ENCODE measurements at places on chromosomes 11 and 22.

DNA sequence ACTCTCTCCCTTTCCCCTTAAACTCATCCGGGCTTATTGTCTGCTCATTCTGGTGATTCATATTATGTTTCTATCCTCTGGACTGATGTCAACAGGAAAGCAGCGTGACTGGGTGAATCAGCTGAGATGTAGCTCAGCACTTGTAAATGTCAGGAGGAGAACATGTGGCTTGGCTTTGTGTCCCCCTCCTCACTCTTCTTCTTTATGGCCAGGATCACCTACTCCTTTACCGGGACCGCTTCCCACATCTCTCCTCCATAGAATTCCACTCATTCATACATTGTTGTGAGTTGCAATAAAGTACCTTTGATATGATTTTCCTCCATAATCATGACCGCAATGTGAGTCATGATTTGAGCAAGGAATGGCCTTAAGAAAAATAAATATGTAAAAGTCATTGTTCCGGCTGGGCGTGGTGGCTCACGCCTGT lies 15.8 kb upstream of the SYN3 start:
- DNase-seq = peak; percentile 4

- no peak for DNase-seq
Measured at GRCh38 chr11:6943131-6943530, 16.9 kb downstream of the ZNF215 start.

DNA sequence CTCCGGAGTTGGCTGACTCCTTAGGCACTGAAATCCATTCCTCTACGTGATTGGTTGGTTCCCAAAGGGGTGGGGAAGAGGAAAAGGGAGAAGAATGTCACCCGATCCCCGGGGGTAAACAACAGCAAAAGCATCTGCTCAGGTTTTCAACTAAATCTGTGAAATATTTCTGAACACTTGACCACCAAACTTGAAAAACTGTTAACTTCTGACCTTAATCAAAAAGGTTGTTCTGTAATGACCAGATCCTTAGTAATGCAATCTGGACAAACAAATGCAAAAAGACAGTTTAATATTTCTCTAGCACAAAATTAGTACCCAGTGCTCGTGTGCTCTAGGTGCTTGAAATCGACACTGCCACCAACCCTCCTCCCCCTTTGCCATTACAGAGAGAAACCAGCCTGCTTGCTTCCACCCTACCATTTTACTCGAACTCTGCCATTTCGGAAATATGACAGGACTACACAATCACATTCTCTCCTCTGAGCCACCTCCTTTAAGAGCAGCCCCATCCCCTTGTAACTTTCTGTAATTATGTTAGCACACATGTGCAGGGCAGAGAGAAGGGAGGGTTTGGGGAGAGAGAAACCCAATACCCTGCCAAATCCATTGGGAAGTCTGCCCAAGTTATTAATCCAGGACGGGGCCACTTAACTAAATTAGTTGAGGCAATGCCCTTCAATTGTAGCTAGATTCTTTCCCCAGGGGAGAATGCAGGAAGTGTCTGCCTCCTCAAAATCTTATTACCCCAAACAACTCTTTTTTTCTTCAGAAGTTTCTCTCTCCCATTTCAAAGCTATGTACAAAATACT lies 113.8 kb downstream of the RBFOX2 start:
- DNase-seq = peak; percentile 91

GRCh38 chr11:110207123-110207522 lies 89.3 kb downstream of the RDX start:
- DNase-seq = no peak

DNA sequence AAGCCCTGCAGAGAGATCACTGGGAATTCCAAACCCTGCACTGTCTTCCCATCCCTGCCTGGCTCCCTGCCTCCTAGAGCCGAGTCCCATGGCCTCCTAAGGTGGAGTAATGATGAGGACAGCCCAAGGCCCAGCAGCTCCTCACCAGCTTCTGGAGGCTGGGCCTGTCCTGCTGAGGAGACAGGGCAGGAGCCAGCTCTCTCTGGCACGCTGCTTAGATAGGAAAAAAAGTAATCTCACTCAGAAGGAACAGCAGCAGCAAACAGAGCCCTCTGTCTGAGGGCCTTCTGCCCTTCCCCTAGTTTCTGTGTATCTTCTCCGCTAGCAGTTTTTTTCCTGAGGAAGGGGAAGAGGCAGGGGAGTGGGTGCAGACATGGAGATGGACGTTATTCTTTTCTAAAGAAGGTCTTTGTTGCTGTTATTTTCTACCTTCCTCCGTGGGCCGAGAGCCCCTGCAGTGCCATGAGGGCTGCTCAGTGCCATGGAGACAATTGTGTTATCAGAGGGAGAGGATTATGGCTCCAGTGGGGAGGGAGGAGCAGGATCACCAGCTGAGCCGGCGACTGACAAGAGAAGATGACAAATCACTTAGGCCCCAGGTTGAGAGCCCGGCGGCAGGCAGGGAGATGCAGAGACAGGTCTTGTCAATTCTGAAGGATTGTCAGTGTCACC lies 315.3 kb downstream of the BUD13 start:
- no peak for DNase-seq

GRCh38 chr11:68159665-68160064 lies 38.5 kb upstream of the CHKA start:
- no peak for DNase-seq

DNA sequence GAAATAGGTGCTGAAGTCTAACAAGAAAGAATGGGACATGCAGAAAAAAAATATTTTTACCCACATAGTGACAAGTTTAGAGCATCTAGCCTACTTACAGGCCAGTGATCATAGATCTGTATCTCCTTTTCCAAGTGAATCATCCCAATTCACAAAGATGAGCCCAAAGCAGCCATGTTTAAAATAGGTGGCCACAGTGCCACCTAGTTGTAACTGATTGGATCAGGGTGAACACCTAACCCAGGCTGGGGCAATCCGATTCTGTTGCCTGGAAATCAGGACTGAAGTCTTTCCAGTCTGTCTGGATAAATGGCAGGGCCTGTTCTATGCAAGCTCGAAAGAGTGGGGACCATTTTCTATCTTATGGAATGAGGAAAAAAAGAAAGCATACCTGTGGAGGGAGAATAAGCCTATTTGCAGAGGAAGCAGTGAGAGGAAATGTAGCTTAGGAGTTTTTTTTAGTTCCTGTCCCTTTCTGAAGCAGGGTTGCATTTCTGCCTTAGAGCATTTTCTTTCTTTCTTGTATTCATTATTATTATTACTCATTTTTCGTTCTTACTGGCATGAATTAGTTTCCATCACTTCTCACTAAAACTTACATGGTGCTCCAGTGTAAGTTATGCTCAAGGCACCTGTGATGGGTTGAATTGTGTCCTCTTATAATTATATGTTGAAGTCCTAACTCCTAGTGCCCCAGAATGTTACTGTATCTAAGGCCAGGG lies 113.2 kb upstream of the RAG2 start:
- DNase-seq = no peak

DNA sequence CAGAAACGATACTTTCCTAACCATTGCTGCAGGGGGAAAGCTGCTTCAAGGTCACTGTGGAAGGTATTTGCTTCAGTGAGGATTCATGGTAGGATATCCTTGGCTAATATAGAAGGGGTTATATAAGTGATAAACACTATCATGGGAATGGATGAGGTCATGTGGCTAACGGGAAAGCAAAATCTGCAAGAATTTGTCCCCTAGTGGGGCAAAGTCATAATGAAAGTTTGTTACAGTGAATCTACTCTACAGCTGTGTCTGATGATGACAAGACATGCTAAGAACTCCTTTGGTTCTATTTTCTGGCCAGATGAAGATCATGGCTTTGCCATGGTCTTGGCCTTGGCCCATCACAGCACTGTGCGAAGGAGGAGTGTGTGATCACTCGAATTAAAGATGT lies 13.8 kb downstream of the MMP20 start:
- no peak for DNase-seq

DNA sequence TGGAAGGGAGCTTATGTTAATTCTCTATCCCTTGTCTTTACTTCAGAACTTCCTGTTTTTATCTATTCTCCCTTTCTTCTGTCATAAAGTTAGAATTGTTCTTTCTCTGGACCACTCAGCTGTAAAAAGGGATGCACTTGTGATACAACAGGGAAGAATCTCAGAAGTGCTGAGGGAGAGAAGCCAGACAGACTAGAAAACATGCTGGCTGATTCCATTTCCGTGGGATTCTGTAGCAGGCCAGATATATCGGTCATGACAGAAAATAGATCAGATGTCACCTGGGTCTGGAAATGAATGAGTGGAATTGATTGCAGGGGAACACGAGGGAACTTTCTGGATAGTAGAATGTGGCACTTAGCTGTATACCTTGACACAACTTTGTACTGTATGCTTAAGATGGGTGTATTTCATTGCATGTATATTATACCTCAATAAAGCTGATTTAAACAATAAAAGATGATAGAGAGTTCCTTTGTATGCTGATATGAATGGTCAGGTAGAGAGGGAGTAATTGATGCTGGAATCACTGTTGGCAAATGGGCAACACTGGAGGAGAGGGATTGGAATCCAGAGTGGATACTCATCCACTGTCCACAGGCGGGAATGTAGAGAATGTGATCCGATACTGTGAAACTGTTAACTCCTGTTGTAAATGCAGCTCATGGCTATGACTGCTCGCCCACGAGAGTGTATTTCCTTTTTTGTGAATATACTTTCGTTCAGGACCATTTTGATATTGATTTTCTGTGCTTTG lies 59.6 kb downstream of the ATXN10 start:
- peak; percentile 82 for DNase-seq

DNA sequence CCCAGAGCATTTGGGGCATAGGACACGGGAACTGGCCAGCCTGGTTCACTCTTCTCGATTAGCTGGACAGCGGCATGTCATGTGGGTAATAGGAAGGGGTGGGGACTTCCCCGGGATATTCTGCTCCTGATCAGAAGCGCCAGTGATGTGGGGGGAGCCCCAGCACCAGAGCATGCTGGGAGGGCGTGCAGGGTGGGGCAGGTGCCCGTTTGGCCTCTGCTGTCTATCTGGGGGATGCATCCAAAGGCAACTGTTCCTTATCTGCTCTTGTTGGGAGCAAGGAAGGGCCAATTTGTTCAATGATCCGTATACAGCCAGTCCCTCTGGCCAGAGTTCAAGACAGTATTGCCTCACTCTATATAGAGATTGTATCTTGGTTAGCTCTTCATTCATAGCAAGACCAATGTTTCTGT lies 43.6 kb downstream of the PPARA start:
- no peak for DNase-seq

GRCh38 chr11:2204361-2205213 lies 33.0 kb upstream of the TH start:
- no peak for DNase-seq

- no peak for DNase-seq
Measured at GRCh38 chr11:15227011-15227410, 112.3 kb downstream of the INSC start.

GRCh38 chr11:79440571-79441460 lies at the start of gene TENM4:
Gene TENM4, minus strand, starts transcription at chr11:79441030. Its CDS starts 371,086 bp downstream, at chr11:79069944.
- DNase-seq = peak; percentile 39

GRCh38 chr11:71248251-71248570 lies 4.2 kb downstream of the SHANK2 start:
- no peak for DNase-seq

DNA sequence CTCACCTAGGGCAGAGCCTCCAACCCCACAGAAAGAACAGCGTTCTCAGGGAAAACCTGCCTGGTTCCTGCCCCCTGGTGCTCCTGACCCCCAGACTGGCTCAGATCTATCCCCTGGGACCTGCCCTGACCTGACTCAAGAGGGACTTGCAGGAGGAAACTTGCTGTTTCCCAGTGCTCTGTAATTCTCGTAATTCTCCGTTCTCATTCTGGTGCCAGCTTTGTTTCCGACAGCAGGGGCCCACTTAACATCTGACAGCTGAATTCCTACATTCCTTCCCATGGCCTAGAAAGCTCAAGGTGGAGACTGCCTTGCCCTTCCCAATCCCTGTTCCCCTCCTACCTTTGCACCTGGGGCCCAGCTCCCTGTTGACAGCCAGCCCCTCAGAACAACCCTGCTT lies 12.5 kb upstream of the CSF2RB start:
- no peak for DNase-seq

GRCh38 chr22:27915986-27916385 lies 3.1 kb downstream of the PITPNB start:
- DNase-seq = no peak

GRCh38 chr11:2842876-2843275 lies 42.7 kb downstream of the CDKN1C start:
- DNase-seq = no peak

- peak; percentile 47 for DNase-seq
Measured at GRCh38 chr11:16606784-16607674, 131.4 kb upstream of the C11orf58 start.

DNA sequence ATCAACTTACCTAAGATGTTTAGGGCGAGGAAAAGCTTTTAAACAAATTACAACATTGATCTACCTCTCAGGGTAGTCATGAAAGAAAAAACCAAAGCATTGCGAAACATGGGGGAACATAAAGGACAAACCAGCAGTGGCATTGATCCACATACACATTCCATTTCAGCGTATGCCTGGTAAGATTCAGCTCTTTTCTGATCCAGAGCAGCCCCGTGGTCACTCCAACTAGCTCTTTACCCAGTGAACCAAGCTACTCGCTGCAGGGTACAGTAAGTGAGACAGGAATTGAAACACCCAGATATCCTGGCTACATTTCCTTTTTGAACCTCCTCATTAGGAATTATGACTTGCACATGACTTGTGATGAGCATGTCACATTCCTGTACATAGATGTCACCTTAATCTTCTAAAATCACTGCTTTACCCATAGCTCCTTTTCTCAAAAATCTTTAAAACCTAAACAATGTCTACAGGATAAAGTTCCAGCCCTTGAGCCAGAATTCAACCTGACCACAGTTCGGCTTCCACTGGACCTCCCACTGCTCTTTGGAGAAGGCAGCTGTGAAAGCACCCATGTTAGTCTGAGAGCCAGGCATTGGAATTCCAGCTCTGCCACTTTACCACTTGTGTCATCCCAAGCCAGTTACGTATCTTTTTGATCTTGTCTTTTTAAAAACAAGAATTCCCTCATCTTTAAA lies 42.9 kb upstream of the AKIP1 start:
- peak; percentile 73 for DNase-seq

- peak; percentile 32 for DNase-seq
Measured at GRCh38 chr11:124865902-124866851, 945 bp downstream of the ROBO3 start.

DNA sequence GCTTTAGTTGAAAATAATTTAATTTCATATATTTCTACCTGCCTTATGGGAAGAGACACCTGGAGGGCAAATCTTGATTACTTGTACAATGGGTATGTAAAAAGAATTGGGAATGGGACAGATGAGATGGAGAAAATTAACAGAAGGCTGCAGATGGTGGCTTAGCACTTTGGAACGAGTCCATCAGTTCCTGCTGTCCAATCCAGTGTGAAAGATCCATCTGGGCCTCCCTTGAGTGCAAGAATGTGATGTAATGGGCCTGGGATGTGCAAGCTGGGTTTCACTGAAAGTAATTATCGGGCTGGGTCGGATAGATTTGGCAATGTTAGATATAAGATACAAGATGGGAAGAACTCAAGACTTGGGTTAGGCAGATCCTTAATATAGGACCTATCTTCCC lies 42.0 kb downstream of the CECR2 start:
- no peak for DNase-seq

GRCh38 chr22:42072606-42073330 lies 1.3 kb upstream of the PHETA2 start:
- no peak for DNase-seq

DNA sequence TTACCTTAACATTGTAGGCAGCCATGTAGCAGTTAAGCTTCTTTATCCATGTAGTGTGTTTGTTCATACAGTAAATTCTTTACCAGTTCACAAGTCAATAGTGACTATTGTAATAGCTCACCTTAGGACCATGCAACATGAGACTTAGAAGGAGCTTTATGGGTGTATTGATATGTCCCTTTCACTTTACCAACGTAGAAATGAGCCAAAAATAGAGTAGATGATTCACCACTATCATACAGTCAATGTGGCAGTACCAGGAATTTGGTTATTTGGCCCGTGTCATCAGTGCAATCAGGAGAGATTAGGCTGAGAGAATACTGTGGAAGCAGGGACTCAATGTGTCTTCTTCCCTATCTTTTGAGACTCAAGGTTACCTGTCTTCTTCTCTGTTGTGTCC lies 4.7 kb downstream of the ZDHHC13 start:
- DNase-seq = peak; percentile 29

All from EL (cell line).